Activated CD4-positive, alpha-beta T cell treated with anti-CD3 and anti-CD28 coated beads, Interleukin-2, amount 50 U/mL, for 4 hours (primary cell): ENCODE measurements at places on chromosomes 4 and X.

DNA sequence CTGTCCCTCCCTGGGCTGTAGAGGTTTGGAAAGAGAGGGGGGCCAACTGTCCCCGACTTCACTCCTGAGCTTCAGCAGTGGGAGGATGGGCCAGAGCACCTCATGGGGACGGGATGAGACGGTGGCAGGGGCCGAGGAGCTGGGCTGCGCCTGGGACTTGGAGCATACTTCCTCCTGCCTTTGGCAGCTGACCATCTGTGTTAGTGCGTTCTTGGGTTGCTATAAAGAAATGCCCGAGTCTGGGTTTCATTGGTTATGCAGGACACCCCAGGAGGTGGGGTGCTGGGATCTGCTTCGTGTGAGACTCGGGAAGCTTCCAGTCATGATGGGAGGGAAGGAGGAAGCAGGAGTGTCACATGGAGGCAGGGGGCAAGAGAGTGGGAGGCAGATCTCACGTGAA lies 7.4 kb downstream of the PSAPL1 start:
- no peak for DNase-seq

GRCh38 chr4:87011340-87012034 lies 76.7 kb downstream of the AFF1 start:
- no peak for DNase-seq

- no peak for DNase-seq
Observed at GRCh38 chr4:83542225-83542624, 6.3 kb downstream of the GPAT3 start.

- DNase-seq: no peak
Observed at GRCh38 chrX:147933815-147934214, 22.1 kb downstream of the FMR1 start.
